ENCODE measurements at places on chromosomes 13 and 19.

GRCh38 chr19:14102756-14103155 is 12.2 kb upstream of the SAMD1 start:
- DNase-seq: no peak

GRCh38 chr13:34833562-34834182 is 108.4 kb upstream of the NBEA start:
- DNase-seq: no peak

GRCh38 chr13:87052731-87053130 is 618.4 kb upstream of the SLITRK5 start:
- no peak for DNase-seq

GRCh38 chr13:25203127-25203740 is 31.1 kb upstream of the AMER2 start:
- DNase-seq: no peak

GRCh38 chr19:49498475-49498874 is 2.2 kb downstream of the RPS11 start:
- DNase-seq: no peak
